LHCN-M2 (cell line): ENCODE measurements at places on chromosomes 3 and 15. TPM values are rescaled to one million over a fixed set of nuclear protein-coding genes. Genes with fewer than 3 reads are reported as not detected.
A peak's percentile ranks its signal among the peaks of the same experiment; 100 is the strongest.

DNA sequence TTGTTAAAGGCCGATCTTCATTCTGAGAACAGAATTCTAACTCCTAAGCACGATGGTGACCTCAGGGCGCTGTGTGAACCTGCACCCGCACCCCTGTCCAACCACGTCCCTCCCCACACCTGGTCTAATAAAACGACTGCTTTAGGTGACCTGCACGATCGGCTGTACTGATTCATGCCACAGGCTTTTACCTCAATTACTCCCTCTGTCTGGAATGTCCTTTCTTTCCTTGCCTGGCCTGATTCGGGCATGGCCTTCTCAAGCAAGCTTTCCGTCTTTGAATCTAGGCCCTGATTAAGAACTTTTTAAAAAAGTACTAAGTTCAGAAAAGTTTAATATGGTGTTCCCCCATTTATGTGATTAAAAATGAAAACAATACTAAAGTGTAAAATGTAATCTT, 842 bp upstream of the U2SURP start:
- peak; percentile 40 for DNase-seq

DNA sequence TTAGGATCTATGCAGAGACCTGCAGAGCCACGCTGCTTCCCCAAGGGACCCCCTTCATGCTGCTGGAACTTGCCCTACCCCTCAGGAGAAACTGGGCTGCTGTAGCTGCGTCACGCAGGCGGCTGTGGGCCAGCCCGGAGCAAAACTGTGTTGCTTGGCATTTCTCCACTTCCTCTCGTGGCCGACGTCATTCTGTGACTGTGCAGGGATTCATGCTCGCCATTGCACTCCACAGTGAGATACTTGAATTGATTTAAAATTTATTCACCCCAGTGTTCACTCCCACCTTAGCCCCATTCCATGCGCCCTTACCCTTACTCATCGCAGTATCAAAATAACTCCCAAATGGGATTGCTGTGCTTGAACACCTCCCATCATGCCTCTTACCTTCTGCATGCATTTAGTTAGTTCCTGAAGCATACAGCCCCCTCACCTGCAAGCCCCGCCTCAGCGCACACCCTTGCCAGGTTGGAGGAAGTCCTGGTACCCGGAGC, 45.7 kb downstream of the TMEM44 start:
- DNase-seq, result no peak

- DNase-seq, result no peak
Measured at GRCh38 chr3:78785004-78785403, 982.8 kb downstream of the ROBO1 start.

CPNE9 gene
- not detected in 2 replicates for total RNA-seq

- DNase-seq, result no peak
Measured at GRCh38 chr3:5188419-5189221, 1.1 kb downstream of the EDEM1 start.

GRCh38 chr3:177306252-177306651, 109.0 kb upstream of the TBL1XR1 start:
- peak; percentile 21 for DNase-seq

DNA sequence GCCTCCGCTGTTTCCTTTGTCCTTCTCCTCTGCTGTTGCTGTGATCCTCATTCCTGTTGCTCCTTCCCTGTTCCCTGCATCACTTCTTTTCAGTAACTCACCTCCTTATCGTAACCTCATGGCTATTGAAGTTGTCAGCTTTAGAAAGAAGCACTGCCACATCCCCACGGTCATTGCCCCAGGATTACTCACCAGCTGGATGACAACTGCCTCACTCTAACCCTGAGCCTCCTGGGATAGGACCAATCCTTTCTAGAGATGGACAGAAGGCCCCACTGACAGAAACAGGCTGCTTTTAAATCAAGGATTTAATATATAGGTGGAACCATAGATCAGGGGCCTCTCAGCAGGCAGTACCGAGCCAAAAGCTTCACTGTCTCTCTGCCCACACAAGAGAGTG, 4.1 kb downstream of the FHIT start:
- no peak for DNase-seq

DNA sequence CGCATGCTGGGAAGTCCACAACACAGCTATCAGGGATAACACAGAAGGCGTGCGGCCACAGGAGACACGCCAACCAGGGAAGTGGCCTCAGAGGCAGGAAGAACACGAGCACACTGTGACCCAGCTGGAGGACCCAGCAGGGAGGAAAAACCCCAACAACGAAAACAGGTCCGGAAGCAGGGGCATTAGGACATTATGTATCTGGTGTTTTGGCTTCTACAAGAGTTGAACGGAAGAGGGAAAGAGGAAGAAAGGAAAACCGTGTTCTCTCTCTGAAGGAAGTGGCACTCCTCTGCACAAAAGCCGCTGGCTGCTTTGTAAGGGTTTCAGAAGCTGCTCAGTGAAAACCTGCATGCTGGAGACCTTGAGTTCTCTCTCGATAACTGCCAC, 61.8 kb downstream of the HACD2 start:
- DNase-seq, result no peak

OR5K3 gene
- total RNA-seq, result not detected in 2 replicates

DNA sequence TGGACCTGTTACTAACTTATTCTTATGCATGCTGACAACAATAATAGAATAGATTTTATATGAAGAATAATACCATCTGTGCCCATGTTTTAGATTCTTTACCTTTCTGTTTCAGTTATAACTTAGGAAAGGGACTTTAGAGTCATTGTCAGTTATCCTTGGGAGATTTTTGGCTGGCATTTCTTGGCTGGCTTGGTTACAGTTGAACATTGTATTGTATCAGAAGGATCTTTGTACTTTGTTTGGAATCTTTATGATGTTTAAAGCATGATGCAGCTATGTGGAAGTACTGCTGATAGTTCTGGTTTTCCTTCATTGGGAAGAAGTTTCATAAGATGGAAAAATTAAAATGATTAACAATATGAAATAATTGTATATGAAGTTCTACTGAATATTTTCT, 19.9 kb downstream of the ABHD5 start:
- DNase-seq, result no peak

GRCh38 chr3:43854283-43854682, 163.5 kb downstream of the ABHD5 start:
- DNase-seq, result no peak

B4GALT4 gene
- total RNA-seq, result 22.7 and 25.3 TPM in 2 replicates

DNA sequence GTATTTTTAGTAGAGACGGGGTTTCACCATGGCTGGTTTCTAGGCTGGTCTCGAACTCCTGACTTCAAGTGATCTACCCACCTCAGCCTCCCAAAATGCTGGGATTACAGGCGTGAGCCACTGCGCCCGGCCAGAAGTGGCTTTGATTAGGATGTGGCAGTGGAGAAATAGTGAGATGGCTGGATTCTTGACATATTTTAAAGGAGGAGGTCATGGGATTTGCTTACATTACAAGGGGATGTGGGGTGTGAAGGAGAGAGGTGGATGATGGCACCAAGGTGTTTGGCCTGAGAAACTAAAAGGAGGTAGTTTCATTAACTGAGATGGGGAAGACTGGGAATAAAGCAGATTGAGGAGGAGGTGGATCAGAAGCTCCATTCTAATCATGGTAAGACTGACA, 15.0 kb upstream of the LTF start:
- no peak for DNase-seq

TRIP4 gene
- 8.1 and 9.2 TPM in 2 replicates for total RNA-seq

- DNase-seq, result no peak
Measured at GRCh38 chr3:87837076-87837475, 221.7 kb downstream of the CGGBP1 start.

EPHA6 gene
- total RNA-seq, result not detected in 2 replicates

VIPR1 gene
- total RNA-seq, result not detected in 2 replicates

- peak; percentile 97 for DNase-seq
Measured at GRCh38 chr3:27326629-27327545, 42.3 kb downstream of the NEK10 start.

DNA sequence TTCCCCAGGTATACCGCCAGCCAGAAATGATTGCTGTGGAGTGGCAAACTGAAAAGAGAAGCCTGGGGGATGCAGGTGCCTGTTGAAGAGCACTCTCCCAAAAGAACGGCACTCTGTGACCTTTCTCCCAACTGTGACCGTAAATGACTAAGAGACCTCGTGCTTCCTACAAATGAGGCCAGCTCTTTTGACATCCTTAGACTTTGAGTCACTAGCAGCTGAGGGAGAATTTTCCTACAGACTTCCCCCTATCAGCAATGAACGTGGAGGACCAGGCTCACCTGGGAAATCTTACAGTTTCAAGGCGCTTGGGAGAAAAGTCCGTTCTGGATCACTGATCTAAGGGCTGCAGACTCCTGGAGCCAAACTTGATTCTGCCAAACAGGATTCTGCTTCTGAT, 8.6 kb downstream of the AQP9 start:
- DNase-seq, result peak; percentile 35

MINAR1 gene
- 0.26 and 0.52 TPM in 2 replicates for total RNA-seq

GRCh38 chr3:30612437-30613132, 6.2 kb downstream of the TGFBR2 start:
- no peak for DNase-seq

A4GNT gene
- not detected in 2 replicates for total RNA-seq
